ENCODE measurements at places on chromosomes 3 and 15.

- DNase-seq: no peak
Observed at GRCh38 chr3:27078246-27078913, 290.8 kb downstream of the NEK10 start.

DNA sequence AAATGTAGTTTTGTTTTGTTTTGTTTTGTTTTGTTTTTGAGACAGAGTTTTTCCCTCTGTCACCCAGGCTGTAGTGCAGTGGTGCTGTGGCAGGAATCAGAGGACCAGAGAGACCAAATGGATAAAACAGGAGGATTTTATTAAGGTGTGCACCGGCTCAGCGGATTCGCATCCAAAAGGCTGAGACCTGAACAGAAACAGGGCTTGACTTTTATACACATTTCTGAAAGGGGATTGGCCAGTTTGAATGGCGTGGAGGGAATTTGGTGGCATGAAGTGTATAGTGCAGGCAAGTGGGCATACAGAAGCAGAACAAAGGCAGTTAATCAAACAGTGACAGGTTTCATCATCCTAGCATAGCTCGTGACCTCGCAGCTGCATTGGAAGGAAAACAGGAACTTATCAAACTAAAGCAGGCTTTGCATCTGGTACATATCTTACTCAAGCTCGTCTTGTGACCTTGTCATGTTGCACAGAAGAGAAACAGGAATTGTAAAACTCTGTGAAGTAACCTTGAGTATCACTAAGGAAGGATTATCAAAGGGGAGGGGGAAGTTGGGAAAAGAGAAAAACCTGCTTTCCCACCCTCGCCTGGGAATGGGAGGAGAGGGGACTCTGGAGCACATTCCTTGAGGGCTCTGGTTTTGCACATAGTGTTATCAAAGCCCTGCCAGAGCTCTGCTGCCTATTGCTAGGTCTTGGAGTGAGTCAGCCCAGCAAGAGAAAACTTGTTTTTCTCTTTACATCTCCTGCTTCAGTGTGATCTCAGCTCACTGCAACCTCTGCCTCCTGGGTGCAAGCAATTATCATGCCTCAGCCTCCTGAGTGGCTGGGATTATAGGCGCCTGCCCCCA lies 38.5 kb downstream of the C3orf62 start:
- DNase-seq: no peak

- no peak for DNase-seq
Observed at GRCh38 chr3:30826531-30826942, 67.9 kb downstream of the GADL1 start.

- peak; percentile 48 for DNase-seq
Observed at GRCh38 chr3:122415104-122415744, 638 bp downstream of the WDR5B start.

DNA sequence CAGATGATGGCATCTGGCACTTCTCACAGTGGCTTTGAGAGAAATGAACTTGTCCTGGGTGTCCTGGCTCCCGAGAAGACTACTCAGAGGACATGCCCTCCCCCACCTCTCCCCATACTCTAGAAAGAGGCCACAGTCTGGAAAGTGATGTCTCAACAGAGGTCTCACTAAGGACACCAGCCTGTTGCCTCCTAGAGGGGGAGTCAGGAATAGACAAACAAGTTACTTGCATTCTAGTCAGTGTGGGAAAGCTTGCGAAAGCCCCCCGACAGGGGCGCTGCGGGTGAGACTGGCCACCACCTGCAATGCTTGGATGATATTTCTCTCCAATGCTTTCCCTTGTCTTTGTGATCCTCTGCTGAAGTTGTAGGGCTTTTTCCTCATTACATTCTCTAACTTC lies 17.2 kb downstream of the B4GALT4 start:
- DNase-seq: no peak

DNA sequence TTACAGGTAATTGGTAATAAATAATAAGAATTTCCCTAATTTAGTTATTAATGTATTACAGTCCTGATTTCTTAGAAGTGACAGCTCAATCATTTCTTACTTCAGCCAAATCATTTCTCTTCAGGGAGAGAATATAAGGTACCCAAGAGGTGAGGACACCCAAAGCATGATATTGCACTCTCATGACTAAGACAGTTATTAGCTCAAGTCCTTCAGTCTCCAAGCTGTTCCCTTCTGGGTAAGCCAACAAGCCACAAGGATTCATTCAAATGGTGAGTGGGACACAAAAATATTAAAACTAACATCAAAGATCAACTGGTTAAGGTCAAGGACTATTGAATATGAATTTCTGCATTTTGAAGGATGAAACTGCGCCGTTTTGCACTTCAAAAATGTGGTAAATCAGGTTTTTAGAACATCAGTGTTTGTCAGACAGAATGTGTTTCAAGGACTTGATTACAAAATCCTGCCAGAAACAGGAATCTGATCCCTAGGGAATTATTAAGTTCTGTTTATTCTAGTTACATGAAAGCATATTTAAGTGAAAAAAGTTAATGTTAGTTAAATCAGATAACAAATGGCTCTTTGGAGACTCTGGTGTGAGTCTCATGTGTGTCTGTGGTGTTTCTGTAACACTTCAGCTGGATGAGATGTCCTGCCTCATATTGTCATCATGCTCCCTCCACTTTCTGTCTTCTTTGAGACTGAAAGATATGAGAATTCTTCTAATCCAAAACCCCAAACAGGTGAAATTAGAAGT lies 101.7 kb upstream of the COL8A1 start:
- no peak for DNase-seq

GRCh38 chr3:106309274-106309673 lies 440.5 kb upstream of the CBLB start:
- DNase-seq: no peak

DNA sequence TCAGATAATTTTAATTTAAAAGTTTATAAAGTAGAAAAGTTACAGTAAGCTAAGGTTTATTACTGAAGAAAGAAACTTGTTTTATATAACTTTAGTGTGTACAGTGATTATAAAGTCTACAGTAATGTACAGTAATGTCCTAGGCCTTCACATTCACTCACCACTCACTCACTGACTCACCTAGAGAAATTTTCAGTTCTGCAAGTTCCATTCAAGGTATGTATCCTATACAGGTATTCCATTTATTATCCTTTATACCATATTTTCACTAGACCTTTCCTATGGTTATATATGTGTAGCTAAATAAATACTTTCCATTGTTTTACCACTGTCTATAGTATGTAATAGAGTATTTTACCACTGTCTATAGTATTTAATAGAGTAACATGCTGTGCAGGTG lies 33.2 kb upstream of the MME start:
- DNase-seq: no peak

GRCh38 chr3:69338911-69339310 lies 47.0 kb downstream of the FRMD4B start:
- DNase-seq: no peak

DNA sequence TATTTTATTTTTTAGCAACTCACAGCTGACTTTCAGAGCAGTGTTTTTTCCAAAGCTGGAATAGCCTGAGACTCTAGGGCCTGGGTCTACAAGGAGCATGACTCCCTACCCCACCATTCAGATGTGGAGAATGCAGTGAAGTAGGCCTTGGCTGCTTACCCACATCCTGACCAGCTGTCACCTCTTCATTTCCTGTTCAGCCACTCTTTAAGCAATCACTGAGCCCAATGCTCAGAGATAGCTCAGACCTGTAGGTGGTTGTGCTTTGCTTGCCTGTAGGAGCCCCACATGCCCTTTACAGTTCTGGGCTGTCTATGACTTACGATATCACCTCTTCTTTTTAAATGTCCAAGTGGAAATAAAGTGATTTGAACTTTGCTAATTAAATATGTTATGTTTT lies 148.1 kb downstream of the NEK11 start:
- DNase-seq: peak; percentile 0

DNA sequence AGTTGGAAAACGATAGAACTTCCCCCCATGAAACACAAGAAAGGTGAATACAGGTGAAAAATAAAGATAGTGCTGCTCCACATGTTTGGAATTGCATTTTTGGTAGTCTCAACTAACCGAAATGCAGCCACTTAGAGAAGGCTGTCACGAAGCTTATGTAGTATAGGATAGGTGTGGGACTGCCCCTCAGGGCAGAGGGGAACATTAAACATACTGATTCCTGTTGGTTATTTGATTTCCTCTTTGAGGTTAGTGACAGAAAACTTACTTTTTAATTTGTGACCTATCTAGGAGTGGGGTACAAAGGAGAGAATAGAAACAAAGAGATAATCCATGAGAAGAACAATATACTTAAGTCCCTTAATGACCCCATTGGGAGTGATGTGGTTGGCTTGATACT lies 85.8 kb upstream of the SATB1 start:
- no peak for DNase-seq

DNA sequence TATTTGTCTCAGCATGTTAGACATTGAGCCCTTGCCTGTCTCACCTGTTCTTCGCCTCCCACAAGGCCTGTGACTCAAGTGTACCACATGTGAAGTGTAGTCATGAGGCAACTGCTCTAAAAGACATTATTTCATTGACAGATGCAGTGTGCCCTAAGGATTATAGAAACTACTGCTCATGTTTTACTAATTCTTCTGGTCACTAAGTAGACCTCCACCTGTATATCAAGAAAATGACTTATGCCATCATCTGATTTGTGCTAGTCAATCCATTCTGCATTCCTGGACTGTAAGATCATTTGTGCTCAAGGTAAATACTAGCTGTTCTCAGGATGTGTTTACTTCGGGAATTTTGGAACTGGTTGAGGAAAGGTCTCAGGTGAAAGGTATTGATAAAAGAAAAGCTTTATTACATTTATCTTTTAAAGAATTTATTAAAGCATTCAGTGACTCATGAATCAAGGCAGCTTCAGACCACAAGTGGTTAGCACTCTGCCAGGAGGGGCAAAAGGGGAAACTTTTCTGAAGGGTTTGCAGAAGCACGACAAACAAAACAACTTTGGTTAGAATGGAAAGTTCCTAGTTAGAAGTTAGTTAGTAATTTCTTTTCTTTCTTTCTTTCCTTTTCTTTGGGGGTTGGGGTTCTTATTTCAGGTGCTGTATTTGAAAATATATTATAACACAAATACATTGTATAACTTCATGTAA lies 465.3 kb upstream of the CBLB start:
- DNase-seq: peak; percentile 57

DNA sequence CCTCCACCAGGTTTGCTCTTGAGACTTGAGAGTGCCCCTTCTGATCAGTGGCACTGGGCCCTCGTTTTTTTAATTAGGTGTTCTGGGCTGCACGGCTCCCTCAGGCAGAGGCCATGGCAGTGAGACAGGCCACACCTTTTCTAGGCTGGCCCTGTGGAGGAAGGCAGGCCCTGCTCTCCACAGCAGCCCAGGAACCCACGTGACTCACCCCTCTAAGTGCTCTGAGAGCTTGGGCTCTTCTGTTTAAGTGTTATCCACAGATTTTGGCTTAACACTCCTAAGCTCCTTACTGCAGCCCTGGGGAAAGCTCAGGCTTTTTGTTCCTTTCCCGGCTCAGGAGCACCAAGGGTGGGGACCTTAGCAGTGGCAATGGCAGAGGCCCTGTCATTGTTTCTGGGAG lies 463.2 kb upstream of the GBE1 start:
- DNase-seq: no peak

DNA sequence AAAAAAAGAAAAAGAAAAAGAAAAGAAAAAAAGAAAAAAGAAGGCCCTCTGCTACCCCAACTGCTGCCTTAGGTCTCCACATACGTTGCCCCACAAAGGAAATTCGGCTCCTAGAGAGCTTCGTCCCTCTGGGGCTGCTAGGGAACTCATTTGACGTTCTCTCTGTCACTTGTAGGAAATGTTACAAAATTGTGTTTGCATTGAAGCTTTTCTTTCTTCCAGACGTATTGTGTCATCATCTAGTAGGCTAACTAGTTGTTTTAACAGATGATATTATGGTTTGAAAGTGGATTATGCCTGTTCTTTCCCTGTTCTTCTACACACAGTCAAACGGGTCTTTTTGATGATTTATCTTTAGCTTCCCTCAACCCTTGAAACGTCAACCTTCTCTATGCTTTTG lies 125.3 kb downstream of the BDH1 start:
- no peak for DNase-seq

DNA sequence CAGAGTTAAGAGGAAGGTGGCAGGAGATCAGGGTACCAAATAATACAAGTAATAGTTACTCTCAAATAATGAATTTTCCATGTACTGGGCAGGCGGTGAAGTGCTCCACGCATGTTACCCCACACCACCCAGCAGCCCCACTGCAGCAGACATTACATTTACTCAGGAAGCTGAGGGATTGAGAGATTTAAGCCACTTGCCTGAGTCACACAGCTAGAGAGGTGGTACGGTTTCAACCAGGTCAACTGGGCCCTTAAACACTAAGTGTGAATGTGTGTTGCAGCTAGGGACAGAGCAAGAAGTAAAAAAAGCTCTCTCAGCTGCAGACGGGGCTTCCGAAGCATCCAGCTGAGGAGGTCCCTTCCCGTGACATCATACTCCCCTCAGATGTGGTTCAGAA lies 91.3 kb downstream of the PRICKLE2 start:
- DNase-seq: no peak
